ENCODE measurements at places on chromosomes 5 and 9. TPM values are rescaled to one million over a fixed set of nuclear protein-coding genes. Genes with fewer than 3 reads are reported as not detected.

GRCh38 chr9:116269250-116269649 lies 115.7 kb downstream of the PAPPA start:
- H3K36me3 ChIP-seq, result no peaks in the 10 kb centered on the region
- DNase-seq, result no peak
- H3K27ac ChIP-seq, result no peak overlapping the region
- H3K27me3 ChIP-seq, result no peaks in the 10 kb centered on the region

Gene CTSV
- polyA plus RNA-seq, result not detected

Gene PTGDS
- polyA plus RNA-seq, result not detected

Gene KCNMB1
- not detected for polyA plus RNA-seq

Gene GLRX
- 399 TPM for polyA plus RNA-seq

Data from CD4-positive, CD25-positive, alpha-beta regulatory T cell (primary cell).